NCI-H2081 treated with DMSO at 0.1 percent for 48 hours (cell line): ENCODE measurements at places on chromosomes 7 and 10.

DNA sequence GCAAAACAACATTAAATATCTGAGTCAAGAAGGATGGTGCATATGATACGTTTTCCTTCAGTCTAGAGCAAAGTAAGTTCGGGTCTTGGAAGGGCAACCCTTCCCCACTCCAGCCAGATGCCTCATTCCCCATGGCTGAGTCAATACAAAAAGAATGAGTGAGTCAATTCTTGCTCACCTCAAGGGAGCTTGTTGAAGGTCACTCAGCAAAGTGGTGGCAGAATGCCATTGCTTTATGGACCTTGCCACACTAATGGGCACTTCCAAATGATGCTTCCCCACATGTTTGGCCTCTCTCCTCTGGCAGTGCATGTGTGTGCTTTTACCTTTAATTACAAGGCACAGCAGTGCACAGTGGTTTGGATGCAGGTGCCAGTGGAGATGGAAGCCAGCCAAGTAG lies 296.5 kb downstream of the SORCS3 start:
- DNase-seq, result no peak

- DNase-seq, result no peak
These were observed 26.8 kb upstream of the CACUL1 start for GRCh38 chr10:118781541-118781940.

- no peak for DNase-seq
These were observed 10.1 kb downstream of the NFKB2 start for GRCh38 chr10:102405632-102406031.

DNA sequence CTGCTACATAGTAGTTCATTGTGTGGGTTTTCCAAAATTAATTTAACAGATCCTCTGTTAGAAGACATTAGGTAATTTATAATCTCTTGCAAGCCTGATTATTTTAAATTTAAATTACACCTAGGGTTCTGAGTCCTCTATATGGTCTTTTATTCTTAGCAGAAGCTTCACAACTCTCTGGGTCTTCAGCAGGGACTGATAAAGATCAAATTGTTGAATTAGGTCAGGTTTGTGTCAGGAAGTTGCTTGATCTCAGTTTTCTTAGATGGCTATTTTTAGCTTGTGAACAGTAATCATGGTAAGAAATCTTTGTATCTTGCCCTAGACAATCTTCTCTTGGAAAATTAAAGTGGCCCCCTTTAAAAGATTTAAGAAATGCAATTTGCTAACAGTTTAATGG lies 183.1 kb upstream of the HDAC9 start:
- no peak for DNase-seq

DNA sequence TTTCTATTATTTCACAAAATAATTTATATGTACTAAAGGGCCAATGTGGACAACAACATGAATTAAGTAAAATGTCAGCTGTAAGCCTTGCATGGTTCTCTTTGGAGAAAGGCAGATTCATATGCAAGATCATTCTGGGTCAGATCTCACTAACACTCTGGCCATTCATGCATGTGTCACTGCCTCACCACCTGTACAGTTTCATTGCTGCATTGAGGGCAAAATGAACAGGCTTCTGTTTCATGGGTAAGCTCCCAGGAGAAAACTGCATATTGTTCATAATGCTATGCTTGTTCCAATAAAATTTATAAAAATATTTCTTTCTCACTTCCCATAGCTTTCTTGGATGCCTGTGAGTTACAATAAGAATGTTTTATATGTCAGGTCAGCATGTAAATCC lies 275.2 kb downstream of the ZNF248 start:
- DNase-seq, result no peak

DNA sequence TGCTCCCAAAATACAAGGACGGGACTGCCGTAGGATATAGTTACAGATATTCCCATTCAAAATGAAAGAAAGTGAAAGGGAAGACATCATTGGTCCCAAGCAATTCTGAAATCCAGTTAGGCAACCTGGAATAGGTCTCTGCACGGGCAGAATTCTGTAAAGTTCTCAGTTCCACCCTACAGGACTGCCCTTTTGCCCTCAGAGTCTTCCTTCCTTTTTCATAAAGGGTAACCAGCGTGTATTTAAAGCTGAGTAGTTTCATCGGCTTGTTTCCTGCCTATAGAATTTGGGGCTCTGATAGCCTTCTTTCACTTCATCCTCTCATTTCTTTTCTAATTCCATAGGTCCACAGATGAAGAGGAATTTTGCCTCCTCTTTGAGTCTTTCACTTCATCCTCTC lies 20.0 kb downstream of the COPG2 start:
- no peak for DNase-seq

GRCh38 chr7:150307904-150308303 lies 15.3 kb upstream of the LRRC61 start:
- no peak for DNase-seq

GRCh38 chr7:12222889-12223579 lies 11.9 kb downstream of the TMEM106B start:
- no peak for DNase-seq

DNA sequence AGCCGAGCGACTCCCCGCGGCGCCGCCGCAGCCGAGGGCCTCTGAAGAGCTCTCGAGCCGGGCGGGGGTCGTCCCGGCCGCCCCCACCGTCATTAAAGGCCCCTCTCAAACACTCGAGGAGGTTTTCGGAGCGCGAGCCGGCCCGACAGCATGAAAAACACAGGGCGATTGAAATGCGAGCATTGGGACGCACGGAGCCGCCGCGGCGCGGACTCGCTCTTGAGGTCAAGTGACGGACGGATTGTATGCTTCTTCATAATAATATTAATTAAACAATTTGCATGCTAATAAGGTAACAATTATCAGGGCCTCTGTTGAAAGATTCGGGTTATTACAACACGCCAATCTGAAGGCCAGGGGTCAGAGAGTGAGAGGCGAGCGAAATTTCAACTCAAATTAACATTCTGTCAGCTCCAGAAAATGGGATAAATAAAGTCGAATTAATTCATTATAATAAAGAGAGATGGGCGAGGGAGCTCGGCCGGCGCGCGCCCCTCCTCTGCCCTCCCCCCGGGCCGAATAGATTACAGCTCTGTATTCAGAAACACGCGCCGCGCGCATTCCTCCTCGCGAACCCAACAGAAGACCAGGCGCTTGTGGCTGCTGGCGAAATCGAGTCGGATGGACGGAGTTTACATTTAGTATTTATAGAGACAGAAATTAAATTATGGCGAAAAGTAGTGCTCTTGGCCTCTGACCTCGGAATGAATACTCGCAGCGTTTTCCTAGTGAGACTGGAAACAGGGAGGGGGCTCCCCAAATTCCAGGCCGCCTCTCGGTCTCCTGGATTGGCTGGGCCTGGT lies 2.1 kb upstream of the UNCX start:
- DNase-seq, result no peak

DNA sequence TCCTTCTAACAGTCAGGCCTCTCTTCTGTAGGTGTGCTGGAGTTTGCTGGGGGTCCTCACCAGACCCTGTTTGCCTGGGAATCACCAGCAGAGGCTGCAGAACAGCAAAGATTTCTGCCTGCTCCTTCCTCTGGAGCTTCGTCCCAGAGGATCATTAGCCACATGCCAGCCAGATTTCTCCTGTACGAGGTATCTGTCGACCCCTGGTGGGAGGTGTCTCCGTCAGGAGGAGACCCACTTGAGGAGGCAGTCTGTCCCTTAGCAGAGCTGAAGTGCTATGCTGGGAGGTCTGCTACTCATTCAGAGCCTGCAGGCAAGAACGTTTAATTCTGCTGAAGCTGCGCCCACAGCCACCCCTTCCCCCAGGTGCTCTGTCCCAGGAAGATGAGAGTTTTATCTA lies 611.1 kb upstream of the COBL start:
- DNase-seq, result no peak

DNA sequence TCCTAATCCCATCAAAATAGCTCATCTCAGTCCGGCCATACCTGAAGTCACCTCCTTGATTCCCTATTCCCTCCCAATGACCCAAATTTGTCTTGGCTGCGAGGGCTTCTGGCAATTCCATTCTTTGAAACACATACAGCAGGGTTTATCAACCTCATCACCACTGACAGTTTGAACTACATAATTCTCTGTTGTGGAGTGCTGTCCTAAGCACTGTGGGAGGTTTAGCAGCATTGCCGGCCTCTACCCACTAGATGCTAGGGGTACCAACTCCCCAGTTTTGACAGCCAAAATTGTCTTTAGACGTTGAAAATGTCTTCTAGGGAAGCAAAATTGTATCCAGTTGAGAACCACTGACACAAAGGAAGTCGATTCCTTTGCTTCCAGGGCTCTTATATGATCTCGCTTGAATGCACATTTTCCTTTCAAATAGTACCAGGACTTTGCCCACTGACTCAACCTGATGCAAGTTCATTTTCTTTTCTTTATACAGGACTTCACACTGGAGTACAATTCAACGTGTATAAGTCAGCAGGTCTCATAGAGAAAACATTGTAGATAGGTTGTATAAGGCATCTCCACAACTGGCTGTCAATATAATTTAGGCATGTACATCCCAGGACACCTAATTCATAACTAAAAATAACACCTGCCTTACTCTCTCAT lies 133.3 kb downstream of the STRA8 start:
- DNase-seq, result no peak

- no peak for DNase-seq
These were observed 82.6 kb downstream of the FOXL3 start for GRCh38 chr7:372546-372931.

- DNase-seq, result no peak
These were observed 173.4 kb upstream of the CTBP2 start for GRCh38 chr10:125333769-125334168.
